A375 (cell line): ENCODE measurements at places on chromosomes 12 and 14. TPM values are rescaled to one million over a fixed set of nuclear protein-coding genes. Genes with fewer than 3 reads are reported as not detected.

The NDUFA12 gene
- 75.0 and 81.6 TPM in 2 replicates for total RNA-seq

The OASL gene
- 0.87 and 1.2 TPM in 2 replicates for total RNA-seq

The TEDC1 gene
- 34.3 and 47.1 TPM in 2 replicates for total RNA-seq

The TSPAN8 gene
- total RNA-seq, result not detected in 2 replicates
